ENCODE measurements at places on chromosomes 2 and 18.

DNA sequence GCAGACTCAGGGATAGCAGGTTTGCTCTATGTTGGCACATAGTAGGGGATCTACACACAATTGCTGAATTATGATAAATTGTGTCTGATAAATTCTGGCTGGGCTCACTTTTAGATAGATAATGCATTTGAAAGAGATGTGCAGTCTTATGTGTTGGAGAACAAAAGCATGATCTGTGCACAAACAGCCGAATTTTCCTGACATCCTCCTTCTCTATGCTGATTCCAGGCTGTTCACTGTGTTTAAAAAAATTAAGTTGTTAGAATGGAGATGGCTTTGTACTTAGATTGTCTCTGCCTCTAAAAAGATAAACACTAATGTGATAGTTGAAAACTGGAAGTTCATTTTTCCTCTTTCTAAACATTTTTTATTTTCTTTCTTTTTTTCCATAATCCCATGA lies 2.1 kb downstream of the CERS6 start:
- no peak for DNase-seq

DNA sequence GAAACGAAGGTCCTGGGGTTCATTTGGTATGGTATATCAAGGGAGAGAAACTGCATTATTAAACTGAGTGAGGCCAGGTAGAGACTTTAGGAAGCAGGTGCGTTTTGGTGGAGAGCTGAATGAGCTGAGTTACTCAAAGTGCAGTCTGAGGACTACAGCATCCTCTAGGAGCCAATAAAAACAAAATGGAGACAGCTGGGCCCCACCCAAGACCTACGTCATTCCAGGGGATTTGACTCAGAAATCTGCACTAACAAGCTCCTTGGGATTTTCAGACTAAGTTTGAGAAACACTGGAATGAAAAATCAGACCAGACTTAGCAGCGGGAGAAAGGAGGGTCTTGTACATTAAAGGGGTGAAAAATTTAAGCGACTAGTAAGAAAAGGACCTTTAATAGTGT lies 131.5 kb downstream of the UXS1 start:
- DNase-seq, result no peak

DNA sequence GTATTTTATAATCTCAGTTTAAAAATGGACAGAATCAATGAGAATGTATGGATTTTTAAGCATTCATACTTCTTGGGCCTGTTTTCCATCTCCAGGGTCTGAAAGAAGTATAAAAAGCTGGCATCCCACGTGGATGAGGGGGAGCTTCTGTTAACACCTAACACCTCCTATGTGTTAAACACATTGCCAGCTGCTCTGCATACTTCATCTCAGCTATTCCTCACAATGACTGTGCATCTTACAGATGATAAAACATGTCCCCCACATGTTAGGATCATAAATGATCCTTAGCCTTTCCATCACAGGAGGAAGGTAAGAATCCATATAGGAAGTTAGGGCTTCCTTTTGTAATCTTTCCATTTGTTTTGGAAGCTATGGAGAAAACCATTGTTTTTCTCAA lies 239.1 kb downstream of the AGPS start:
- DNase-seq, result no peak

- DNase-seq, result no peak
Measured at GRCh38 chr18:6728809-6729246, 688 bp upstream of the ARHGAP28 start.

- DNase-seq, result no peak
Measured at GRCh38 chr18:22723773-22724172, 209.4 kb upstream of the RBBP8 start.

DNA sequence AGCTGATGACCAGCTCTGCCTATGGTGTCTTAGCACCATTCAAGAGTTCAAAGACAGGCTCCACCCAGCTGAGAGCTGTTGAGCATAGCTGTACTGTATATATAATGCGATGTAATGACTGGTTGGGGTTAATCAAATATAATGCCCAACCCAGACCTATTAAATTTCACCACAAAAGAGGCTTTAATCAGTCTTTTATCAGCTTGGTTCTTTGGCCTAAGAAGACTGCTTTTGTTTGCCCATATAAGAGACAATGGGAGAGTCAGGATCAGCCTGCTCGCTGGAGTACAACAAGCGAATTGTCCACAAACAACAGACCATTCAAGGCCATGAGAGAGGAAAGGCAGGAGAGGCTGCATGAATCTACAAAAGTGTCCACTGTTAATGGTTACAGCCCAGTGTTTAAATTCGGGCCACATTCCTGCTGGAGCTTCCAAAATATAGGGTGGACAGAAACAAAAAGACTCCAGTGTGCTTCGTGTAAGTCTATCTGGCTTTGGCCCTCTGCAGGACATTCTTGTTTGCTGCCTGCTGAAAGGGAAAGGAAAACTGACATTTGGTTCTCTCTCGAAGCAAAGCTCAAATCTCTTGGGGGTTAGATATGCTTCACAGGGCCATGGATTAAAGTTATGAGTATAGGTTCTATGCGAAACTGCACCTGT lies 299.0 kb upstream of the FBXO11 start:
- DNase-seq, result no peak

DNA sequence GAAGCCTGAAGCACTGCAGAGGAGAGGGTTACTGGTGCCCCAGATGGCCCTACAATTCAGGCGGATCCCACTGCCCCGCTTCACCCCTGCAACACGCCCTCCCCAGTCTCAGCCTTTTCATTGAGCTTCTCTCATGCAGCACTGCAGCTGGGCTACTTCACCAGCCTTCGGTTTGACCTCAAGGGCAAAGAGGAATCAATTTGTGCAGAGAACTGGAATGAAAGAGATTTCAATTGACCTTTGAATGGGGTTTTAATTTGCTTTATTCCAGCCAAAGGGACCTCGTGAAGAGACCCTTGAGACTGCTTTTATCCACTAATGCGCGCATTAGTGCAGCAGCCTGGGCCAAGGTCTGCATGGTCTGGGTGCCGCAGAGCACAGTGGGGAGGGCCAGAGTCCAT lies 8.8 kb upstream of the POMC start:
- no peak for DNase-seq

Data from activated CD4-positive, alpha-beta T cell treated with anti-CD3 and anti-CD28 coated beads, Interleukin-2, amount 50 U/mL, for 1 hour (primary cell).